ENCODE measurements at places on chromosomes 13 and 19.

GRCh38 chr19:41705393-41706174 lies 2.8 kb upstream of the CEACAM5 start:
- peak; percentile 56 for DNase-seq

DNA sequence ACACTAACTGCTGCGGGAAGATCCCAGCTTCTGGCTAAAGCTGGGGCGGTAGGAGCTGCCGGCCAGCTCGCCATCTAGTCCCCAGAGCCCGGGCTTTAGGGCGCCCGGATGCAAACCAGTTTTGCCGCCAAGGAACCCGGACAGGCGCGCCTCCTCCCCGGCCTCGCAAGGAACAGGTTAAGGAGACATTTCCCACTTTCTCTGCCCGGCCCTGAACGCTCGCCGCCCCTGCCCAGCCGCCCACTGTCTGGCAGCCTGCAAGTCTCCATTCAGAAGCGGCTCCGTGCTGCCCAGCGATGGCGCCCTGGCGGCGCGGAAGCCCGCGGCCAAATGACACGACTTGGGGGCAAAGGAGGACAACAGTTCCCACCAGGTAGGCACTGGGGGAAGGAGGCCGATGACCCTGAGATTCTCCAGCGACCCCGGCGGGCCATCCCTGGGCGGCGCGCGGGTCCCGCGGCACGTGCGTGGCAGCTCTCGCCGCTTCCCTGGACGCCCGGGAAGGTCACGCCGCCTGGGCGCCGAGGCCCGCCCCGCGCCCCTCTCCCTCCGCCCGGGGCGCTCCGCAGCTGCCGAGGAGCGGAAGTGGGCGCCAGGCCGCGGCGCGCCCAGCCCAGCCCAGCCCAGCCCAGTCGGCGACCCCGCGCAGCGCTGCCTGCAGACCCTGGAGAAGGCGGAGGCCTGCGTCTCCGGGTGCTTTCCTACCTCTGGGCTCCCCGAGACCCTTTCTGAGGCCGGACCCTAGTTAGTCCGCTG lies 42.2 kb upstream of the HNRNPA1L2 start:
- DNase-seq, result peak; percentile 69

DNA sequence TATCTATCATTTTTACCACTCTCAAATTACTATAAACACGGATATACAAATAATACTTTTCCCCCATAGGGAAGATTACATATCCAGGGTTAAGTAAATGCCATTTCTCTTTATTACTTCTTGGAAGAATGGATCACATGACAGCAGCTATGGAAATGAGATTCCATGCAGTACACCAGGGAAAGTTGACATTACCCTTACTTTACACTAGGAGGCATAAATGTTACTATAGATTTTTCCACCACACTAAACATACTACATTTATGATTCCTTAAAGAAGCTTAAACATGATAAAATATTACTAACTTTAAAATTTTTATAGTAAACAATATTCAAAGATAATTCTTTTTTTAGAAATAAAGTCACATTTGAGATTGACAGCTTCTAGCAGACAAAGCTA lies 611.4 kb downstream of the PCDH9 start:
- DNase-seq, result peak; percentile 8

DNA sequence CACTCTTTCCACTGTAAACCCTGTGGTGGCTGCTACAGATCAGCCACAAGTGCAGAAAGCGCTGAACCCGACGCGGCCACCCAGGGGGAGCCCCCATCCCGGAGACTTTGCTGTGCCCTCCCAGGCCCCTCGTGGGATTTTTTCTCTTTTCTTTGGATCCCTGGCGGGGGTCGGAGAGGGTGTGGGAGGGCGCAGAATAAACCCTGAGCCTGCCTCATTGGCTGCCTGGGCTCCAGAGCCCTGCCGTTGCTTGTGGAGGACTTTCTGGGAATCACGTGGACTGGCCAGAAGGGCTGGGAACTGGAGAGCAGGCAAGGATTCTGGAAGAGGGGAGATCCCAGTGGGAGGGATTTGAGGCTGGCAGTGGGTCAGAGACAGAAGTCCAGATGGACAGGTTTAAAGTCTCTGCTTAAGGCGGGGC lies 24.9 kb downstream of the GADD45B start:
- DNase-seq, result no peak

DNA sequence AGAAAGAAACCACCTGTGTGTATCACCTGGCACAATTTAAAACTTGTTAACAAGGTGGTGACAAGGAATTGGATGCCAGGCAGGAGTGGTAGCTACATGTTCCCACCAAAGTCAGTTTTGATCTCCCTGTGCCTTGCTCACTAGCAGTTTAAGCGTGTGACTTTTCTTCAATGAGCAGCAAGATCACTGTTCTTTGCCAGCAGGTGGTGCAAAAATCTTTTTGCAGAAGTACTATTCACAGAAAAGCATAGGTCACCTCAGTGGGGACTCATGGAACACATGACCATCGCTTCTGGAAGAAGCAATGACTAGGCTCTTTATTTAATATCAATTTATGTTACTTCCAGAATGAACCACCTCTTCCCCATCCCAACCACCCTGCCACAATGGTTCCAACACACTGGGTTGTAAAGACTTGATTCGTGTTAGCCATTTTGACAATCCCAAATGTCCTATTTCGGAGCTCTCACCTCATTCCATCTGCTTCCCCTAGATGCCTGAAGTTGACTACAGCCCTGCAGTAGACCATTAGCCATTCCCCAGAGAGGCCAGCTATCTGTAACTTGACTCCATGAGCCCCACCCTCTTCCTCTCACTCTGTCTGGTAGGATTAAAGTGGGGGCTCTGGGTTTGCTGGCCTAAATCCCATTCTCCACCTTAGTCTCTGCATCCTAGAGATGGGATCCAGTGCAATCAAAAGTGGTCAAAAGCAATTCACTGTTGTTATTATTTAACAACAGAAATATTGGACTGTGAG lies 59.1 kb upstream of the TNFRSF19 start:
- DNase-seq, result peak; percentile 68

DNA sequence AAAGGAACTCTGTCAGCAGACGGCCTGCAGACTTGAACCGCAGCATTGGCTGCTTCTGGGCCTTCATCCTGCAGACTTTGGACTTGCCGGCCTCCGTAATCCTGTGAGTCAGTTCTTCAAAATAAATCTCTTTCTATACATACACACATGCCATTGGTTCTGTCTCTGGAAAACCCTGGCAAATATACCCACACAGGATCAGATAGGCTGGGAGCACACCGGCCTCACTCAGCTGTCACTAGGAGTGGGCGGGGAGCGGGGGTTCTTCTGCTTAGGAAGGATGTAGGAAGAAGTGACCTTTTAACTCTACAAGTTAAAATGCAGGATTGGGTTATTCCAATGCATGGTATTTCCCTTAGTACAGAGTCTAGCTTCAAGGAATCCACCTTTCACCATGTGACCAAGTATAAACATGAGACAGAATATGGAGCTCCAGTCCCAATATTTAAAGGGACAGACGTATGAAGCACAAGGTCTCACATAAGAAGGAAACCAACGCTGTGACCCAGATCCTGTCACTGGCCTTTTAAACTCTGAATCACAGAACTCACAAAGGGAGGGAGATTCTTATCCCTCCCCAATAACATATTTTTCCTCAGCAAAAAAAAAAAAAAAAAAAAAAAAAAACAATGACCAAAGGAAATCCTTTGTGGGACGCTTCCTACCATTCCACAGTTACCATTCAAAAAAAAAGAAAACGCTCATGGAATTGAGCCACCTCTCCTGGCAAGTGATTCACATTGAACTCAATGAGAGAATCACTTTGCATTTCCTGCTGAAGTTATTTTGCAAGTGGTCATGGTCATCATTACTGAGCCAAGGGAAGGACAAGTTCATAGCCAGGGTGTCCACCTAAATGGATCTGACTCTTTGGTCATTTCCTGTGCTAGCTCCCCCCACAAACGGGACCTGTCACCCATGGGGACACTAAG lies 352.9 kb downstream of the FOXO1 start:
- DNase-seq, result no peak

DNA sequence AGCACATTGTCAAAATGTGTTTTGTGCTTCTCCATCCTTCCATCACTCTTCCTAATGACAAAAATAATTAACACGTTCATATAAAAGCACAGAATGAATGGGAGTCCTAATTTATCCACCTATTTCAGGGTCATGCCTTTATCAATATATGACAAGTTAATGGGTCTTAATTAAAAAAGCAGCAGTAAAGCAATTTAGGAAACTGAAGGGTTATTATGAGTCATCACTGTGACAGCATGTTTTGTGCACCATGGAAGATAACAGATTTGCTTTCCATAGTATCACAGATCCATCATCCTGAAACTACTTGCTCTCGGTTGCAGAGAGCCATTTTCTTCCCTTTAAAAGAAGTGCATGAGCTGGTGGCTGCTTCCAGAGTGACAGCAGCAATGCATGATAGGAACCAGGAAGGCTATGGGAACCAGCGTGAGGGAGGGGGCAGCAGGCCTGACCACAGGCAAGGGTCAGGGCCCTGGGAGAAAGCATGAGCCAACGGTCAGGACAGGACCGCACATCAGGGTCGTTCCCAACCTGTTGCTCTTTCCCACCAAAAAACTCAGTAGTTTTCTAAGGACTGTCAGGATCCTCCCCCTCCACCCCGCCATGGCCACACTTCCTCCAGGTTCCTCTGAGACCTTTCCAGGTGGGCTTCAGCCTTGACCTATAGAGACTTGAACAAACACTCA lies 784.1 kb downstream of the UQCRFS1 start:
- no peak for DNase-seq

DNA sequence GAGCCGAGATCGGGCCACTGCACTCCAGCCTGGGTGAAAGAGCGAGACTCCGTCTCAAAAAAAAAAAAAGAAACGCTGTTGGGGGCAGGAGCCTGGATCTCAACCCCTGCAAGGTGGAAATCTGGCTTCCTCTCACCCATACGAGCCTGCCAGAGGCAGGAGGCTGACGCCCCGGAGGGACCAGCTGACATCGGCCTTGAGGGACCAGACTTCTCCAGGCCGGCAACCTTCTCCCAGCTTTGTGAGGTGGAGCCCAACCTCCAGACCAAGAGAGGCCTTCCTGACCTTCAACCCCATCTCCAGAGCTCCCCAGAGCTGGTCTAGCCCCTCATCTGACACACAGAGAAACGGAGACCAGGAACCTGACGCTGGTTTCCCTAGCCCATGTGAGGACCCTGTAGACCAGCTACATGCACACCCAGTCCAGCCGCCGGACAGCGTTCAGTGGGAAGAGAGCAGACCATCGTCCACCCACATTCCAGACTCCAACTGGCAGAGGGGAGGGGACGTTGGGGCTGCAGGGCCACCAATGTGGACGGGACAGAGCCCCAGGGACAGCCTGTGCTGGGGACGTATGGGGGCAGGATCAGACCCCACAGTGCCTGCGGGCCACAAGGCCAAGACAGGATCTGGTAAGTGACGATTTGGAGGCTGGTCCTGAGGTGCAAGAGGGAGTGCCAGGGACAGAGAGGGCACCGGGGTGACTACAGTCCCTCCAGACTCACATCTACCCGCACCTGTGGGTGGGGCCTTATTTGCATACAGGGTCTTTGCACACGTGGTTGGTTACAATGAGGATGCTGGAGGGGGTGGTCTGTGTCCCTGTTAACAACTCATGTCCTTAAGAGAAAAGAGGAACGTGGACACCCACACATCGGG lies 11.4 kb downstream of the SBNO2 start:
- DNase-seq, result no peak

GRCh38 chr19:46890423-46891170 lies 29.8 kb downstream of the ARHGAP35 start:
- DNase-seq, result no peak

DNA sequence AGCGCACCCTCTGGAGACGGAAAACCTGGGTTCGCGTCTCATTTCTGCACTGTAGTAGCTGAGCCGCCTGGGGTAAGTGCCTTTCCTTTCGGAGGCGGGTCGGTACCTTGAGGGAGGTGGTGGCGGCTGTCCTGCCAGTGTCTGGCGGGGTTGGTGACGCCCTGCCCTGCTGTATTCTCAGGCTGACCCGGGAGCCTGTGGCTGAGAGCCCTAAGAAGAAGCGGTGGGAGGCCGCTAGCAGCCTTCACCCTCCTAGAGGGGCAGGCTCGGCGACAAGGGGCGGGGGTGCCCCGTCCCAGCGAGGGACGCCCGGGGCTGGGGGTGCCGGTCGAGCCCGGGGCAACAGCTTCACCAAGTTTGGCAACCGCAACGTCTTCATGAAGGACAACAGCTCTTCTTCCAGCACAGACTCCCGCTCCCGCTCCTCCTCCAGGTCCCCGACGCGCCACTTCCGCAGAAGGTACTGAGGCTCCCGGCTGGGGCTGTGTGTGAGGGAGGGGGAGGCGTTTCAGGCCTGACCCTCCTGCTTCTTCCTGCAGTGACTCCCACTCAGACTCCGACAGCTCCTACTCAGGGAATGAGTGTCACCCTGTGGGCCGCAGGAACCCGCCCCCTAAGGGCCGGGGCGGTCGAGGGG lies 6.9 kb downstream of the LENG8 start:
- DNase-seq, result no peak
